ENCODE measurements at places on chromosomes 1 and 21. TPM values are rescaled to one million over a fixed set of nuclear protein-coding genes. Genes with fewer than 3 reads are reported as not detected.
A peak's percentile ranks its signal among the peaks of the same experiment; 100 is the strongest.

- H3K27me3 ChIP-seq: no peaks in the 10 kb centered on the region
- DNase-seq: no peak
- H3K36me3 ChIP-seq: no peaks in the 10 kb centered on the region
- H3K27ac ChIP-seq: no peak overlapping the region
- H3K4me3 ChIP-seq: no peak overlapping the region
- no peaks in the 10 kb centered on the region for H3K4me1 ChIP-seq
Measured at GRCh38 chr1:239735111-239735510, 348.7 kb downstream of the CHRM3 start.

- DNase-seq: no peak
- H3K27me3 ChIP-seq: no peaks in the 10 kb centered on the region
- no peaks in the 10 kb centered on the region for H3K4me1 ChIP-seq
- H3K4me3 ChIP-seq: no peak overlapping the region
- no peak overlapping the region for H3K27ac ChIP-seq
Measured at GRCh38 chr1:225850370-225850769, 31.8 kb downstream of the TMEM63A start.

DNA sequence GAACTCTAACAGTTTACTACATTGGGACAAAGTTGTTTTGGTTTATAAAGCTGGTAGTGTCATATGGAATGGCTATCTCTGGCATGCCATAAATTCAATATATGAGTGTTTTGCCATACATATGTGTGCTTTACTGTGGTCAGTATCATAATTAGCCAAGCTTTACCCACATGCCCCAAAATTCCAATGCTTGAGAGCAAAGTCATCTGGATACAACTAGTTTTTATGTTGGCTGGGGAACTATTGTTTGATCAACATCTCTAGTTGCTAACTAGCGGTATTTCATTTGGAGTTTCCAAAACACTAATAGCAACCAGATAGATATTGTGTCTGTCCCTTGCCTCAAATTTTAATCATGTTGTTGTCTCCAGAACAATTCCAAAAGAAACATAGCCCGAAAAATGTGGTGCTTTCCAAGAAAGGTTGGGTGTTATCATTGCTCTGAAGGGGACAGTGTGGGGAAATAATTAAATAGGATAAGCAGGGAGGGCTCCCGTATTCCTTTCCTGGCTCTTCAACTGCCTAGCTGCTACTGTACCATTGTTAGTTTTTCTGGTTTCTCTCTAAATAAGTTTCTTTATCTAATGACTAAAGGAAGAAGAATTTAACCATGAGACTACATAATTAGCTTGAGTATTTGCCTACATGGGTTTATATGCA is 136.1 kb downstream of the TGFB2 start:
- no peaks in the 10 kb centered on the region for H3K36me3 ChIP-seq
- peak overlapping the region; percentile 39 for H3K27ac ChIP-seq
- peaks cover 9% of the 10 kb centered on the region for H3K4me1 ChIP-seq
- no peak for DNase-seq

DNA sequence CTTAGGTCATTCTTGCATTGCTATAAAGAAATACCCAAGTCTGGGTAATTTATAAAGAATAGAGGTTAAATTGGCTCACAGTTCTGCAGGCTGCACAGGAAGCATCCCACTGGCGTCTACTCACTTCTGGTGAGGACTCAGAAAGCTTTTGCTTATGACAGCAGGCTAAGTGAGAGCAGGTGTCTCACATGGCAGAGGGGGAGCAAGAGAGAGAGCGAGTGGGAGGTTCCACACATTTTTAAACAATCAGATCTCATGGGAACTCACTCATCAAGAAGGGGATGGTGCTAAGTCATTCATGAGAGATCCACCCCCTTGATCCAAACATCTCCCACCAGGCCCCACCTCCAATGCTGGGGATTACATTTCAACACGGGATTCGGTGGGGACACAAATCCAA is 13.6 kb upstream of the RGS4 start:
- DNase-seq: no peak
- H3K27ac ChIP-seq: no peak overlapping the region
- no peaks in the 10 kb centered on the region for H3K4me1 ChIP-seq
- no peak overlapping the region for H3K4me3 ChIP-seq
- no peaks in the 10 kb centered on the region for H3K27me3 ChIP-seq

- no peak for DNase-seq
- no peak overlapping the region for H3K4me3 ChIP-seq
- H3K27me3 ChIP-seq: no peaks in the 10 kb centered on the region
- H3K36me3 ChIP-seq: no peaks in the 10 kb centered on the region
Measured at GRCh38 chr1:22132517-22133235, 10.2 kb downstream of the WNT4 start.

DNA sequence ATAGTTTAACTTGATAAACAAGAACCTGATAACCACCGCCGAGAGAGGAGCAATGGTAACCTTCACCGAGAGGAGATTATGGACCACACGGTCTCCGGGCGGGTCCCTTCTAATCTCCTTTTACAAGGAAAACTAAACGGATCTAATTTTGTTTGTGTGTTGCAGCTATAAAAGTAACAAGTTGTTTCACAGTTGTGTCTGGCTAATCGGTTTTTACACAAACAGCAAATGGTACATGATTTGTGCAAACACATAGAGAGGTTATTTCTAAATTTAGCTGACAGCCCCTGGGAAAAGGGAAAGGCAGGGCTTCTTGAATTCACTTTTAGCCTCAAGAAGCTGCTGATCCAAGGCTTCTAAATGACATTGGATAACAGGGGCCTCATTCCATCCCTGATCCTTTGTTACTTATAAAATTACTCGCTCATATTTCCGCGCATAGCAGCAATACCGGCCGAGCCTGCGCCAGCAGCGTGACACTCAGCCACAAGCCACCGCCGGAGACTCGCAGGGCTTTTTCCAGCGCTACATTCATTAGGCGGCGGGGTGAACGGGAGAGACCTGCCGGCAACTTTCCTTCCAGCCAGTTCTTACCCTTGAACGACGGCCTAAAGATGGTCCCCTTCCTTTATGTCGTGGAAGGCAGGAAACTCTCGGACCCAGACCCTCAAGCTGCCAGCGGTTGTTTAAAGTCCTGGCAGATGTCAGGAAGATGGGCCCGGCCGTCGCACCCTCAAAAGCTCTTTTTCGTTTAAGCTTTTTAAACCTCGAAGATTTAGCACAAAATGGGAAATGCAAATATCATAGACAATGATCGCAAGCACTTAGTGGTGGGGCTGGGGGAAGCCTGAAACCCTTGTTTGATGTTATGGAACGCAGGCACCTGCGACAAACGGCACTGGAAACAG is 4.4 kb downstream of the FOXD3 start:
- peaks cover 39% of the 10 kb centered on the region for H3K4me1 ChIP-seq
- no peak overlapping the region for H3K4me3 ChIP-seq
- H3K36me3 ChIP-seq: no peaks in the 10 kb centered on the region

The FAM3B gene
- total RNA-seq: 2.4 TPM

The CD52 gene
- total RNA-seq: not detected

The MLLT11 gene
- total RNA-seq: 1.3 TPM

The SLC6A17 gene
- 0.14 TPM for total RNA-seq
